Uterus (tissue), 4 donors: ENCODE measurements at places on chromosomes 4 and X. TPM values are rescaled to one million over a fixed set of nuclear protein-coding genes. Genes with fewer than 3 reads are reported as not detected.

DNA sequence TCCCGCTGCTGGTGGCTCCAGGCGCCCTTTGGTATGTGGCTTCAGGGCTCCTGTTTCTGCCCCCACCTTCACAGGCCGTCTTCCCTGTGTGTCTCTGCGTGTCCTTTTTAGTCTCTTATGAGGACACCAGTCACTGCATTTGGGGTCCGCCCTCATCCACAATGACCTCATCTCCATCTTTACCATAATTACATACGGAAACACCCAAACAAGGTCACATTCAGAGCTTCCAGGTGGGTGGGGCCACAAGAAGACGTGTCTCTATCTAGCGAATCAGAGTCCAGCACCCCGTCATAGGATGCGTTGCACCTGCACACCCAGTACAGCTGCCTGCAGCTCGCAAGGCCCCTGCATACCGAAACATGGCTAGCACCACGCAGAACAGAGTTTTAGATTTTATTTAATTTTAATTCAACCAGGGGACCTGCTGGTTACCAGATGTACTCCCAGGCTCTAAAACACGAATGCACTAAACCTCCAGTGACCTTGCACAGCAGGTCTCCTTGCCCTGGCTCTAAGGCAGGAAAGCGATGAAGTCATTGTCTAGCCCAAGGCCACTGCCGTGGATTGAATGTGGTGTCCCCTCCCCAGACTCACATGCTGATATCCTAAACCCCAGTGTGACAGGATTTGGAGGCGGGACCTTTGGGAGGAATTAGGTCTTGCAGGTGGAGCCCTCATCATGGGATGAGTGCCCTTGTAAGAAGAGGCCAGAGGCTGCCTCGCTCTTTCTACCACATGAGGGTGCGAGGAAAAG is 30.3 kb downstream of the ABLIM2 start:
- DNase-seq: no peak
- no peaks in the 10 kb centered on the region for H3K27me3 ChIP-seq
- no peaks in the 10 kb centered on the region for H3K4me1 ChIP-seq
- no peaks in the 10 kb centered on the region for H3K36me3 ChIP-seq

- H3K27ac ChIP-seq: no peak overlapping the region
- H3K36me3 ChIP-seq: no peaks in the 10 kb centered on the region
- H3K4me1 ChIP-seq: no peaks in the 10 kb centered on the region
Observed at GRCh38 chr4:149158817-149159216, 656.8 kb downstream of the IQCM start.

GRCh38 chrX:103361798-103362197 is 5.5 kb downstream of the TCEAL9 start:
- H3K27ac ChIP-seq: no peak overlapping the region
- no peaks in the 10 kb centered on the region for H3K36me3 ChIP-seq
- DNase-seq: no peak
- peaks cover 3% of the 10 kb centered on the region for H3K27me3 ChIP-seq
- no peaks in the 10 kb centered on the region for H3K4me1 ChIP-seq

- H3K4me3 ChIP-seq: no peak overlapping the region
- DNase-seq: no peak
- H3K4me1 ChIP-seq: no peaks in the 10 kb centered on the region
Observed at GRCh38 chr4:80576796-80577195, 241.3 kb downstream of the CFAP299 start.

DNA sequence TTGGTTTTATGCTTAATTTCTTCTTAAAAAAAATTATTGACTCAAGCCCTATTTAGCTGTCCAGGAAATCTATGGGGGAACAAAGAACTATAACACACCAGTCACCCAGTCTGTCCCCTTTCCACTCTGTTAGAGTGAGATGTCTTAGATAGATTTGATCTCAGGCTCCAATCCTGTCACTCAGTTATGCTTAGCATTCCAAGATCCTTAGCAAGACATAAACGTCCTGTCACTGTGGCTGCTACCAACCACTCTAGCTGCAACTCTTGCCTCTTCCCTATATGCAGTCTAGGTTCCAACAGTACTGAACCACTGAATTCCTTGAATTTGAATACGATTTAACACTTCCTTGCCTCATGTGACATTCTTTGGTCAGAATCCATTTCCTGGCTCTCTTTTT is 241.9 kb upstream of the NWD2 start:
- no peak overlapping the region for H3K27ac ChIP-seq
- no peaks in the 10 kb centered on the region for H3K4me1 ChIP-seq
- H3K4me3 ChIP-seq: no peak overlapping the region

DNA sequence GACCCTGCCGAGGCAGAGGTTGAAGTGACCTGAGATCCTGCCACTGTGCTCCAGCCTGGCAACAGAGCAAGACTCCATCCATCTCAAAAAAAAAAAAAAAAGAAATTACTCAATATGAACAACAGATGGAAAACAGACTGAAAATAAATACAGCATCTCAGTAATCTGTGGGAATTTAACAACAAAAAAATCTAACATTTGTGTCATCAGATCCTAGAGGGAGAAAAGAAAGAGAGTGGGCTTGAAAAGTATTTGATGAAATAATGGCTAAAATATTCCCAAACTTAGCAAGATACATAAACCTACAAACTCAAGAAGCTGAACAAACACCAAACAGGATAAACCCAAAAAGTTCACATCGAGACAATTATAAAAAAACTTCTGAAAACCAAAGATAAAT is 84.7 kb downstream of the CENPC start:
- H3K27me3 ChIP-seq: no peaks in the 10 kb centered on the region
- no peak overlapping the region for H3K27ac ChIP-seq
- DNase-seq: no peak
- H3K4me3 ChIP-seq: no peak overlapping the region
- no peaks in the 10 kb centered on the region for H3K36me3 ChIP-seq
- no peaks in the 10 kb centered on the region for H3K4me1 ChIP-seq

DNA sequence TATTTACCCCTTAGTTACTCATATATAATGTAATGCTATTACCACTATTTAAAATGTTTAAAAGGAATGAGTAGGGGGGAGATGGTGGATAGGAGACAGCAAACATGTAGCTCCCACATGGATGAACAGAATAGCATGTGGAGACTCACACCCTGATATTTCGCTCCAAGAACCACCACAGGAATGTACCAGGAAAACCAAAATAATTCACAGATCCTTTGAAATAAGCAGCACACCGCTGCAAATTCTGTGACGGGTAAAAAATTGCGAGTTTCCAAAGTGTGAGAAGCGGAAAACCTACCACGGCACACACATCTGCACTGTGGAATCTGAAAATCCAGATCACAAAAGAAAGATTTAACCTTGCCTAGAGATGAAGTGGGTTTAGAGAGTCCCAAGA is 428.2 kb downstream of the TLL1 start:
- H3K27ac ChIP-seq: no peak overlapping the region
- no peak for DNase-seq
- H3K4me1 ChIP-seq: no peaks in the 10 kb centered on the region
- no peak overlapping the region for H3K4me3 ChIP-seq
- H3K36me3 ChIP-seq: no peaks in the 10 kb centered on the region
- no peaks in the 10 kb centered on the region for H3K27me3 ChIP-seq

DNA sequence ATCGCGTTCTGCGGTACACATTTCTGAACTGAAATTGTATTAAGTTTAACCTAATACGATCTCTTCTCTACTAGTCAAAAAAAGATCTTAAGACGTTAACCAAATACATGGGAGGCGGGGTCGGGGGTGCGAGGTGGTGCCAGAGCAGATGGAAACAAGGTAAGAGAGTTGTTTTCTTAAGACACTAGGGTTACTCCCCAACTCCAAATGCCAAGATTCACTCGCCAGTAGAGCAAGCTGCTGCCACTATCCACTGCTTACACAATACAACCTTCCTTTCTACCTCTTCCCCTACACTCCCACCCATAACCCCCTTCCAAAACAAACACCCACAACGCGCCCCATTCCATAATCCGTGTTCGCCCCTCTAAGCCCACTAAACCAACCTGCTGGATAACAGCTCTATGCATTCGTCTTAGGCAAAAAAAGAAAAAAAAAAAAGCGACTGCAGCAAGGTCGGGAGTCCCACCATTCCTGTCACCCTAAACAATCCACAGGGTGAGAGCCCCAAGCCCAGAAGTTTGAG is 1.3 kb downstream of the LCORL start:
- no peaks in the 10 kb centered on the region for H3K4me1 ChIP-seq
- H3K27ac ChIP-seq: peak overlapping the region; percentile 96
- no peak for DNase-seq
- H3K27me3 ChIP-seq: no peaks in the 10 kb centered on the region

- H3K36me3 ChIP-seq: no peaks in the 10 kb centered on the region
- H3K4me3 ChIP-seq: no peak overlapping the region
- no peaks in the 10 kb centered on the region for H3K4me1 ChIP-seq
- H3K27me3 ChIP-seq: no peaks in the 10 kb centered on the region
- DNase-seq: no peak
- no peak overlapping the region for H3K27ac ChIP-seq
Observed at GRCh38 chr4:40205259-40206198, 8.7 kb downstream of the RHOH start.

DNA sequence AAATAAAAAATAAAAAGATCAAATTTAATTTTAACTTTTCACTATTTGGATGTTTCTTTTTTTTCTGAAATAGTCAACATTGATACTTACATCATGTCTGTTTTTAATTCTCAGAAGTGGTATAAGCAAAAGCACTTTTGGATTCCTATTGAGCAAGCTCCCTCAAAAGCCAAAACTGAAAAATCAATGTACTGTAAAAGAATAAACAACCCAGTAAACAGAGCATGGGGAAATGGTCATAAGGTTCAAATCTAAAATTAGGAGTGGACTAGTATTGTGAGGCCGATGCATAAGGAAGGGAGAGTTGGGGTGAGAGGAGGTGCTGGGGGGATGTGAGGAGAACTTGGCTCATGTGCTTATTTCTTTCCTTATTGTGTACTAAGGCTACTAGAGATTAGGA is 37.9 kb downstream of the NUDT6 start:
- no peak for DNase-seq
- H3K27me3 ChIP-seq: no peaks in the 10 kb centered on the region
- H3K4me1 ChIP-seq: no peaks in the 10 kb centered on the region
- H3K4me3 ChIP-seq: no peak overlapping the region
- H3K27ac ChIP-seq: no peak overlapping the region

DNA sequence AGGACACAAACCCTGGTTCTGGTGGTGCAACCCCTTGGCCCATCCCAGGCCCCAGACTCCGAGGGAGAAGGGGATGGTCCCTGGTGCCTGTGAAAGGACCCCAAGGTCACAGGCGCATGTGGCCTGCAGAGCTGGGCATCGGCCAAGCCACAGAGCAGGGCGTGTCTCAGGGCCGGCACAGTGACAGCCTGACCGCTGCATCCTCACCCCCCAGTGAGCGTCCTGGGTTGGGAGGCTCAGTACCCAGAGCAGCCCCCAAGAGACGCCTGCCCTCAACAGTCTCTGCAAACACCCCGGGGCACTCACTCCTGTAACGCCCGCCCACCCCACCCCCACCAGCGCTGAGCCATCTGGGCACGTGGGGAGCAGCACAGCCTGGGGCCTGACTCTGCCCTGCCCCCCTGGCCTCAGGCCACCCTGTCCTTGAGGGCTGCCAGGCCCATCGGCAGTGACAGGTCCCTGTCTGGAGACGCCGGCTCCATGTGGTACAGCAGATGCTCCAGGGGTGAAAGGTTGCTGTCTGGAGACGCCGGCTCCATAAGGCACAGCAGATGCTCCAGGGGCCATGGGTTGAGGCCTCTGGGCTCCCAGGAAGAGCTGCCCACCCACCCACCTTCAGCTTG is 24.5 kb upstream of the CPLX1 start:
- H3K27ac ChIP-seq: no peak overlapping the region
- DNase-seq: no peak
- H3K27me3 ChIP-seq: no peaks in the 10 kb centered on the region
- H3K4me3 ChIP-seq: no peak overlapping the region
- H3K36me3 ChIP-seq: no peaks in the 10 kb centered on the region
- H3K4me1 ChIP-seq: peaks cover 5% of the 10 kb centered on the region

DNA sequence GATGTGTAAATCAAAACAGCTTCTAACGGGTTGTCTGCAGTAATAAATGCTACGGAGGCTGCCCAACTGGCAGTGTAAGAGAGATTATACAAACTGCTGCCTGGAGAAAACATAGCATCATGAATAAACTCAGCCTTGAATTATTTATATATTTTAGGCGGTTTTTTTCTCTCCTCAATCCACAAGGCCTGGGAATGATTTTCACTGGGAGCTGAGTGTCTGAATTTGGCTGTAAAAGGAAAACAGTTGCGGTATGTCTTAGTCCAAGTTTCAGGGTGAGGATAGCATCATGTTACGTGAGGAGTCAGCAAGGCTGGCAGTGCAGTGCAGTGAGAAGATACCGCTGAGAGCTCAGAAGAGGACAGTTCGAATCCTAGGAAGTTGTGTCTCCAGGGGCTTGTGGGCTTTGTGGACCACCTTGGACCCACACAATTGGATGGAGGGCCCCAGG is 291.5 kb upstream of the BOD1L1 start:
- no peaks in the 10 kb centered on the region for H3K4me1 ChIP-seq
- DNase-seq: peak; percentile 33
- peak overlapping the region; percentile 65 for H3K27ac ChIP-seq
- no peaks in the 10 kb centered on the region for H3K27me3 ChIP-seq

Gene F9
- not detected for total RNA-seq

Gene RHOXF1
- total RNA-seq: not detected

Gene HDAC6
- total RNA-seq: 107 TPM
